ENCODE measurements at places on chromosomes 16 and 17. TPM values are rescaled to one million over a fixed set of nuclear protein-coding genes. Genes with fewer than 3 reads are reported as not detected.

GRCh38 chr16:74201576-74201975 is 95.0 kb upstream of the PSMD7 start:
- no peak overlapping the region for H3K27ac ChIP-seq
- no peaks in the 10 kb centered on the region for H3K4me1 ChIP-seq
- no peaks in the 10 kb centered on the region for H3K36me3 ChIP-seq
- H3K4me3 ChIP-seq = no peak overlapping the region
- H3K27me3 ChIP-seq = no peaks in the 10 kb centered on the region
- DNase-seq = no peak

- peak overlapping the region; percentile 86 for H3K4me3 ChIP-seq
- no peak overlapping the region for H3K27ac ChIP-seq
- H3K27me3 ChIP-seq = peaks cover 29% of the 10 kb centered on the region
- H3K4me1 ChIP-seq = peaks cover 9% of the 10 kb centered on the region
- H3K36me3 ChIP-seq = peaks cover 10% of the 10 kb centered on the region
- no peak for DNase-seq
Observed at GRCh38 chr17:80413771-80414507, 1.0 kb upstream of the ENDOV start.

GRCh38 chr16:49020436-49020835 is 261.2 kb downstream of the CBLN1 start:
- H3K4me1 ChIP-seq = no peaks in the 10 kb centered on the region
- no peaks in the 10 kb centered on the region for H3K27me3 ChIP-seq
- H3K4me3 ChIP-seq = no peak overlapping the region
- H3K27ac ChIP-seq = no peak overlapping the region
- H3K36me3 ChIP-seq = no peaks in the 10 kb centered on the region
- DNase-seq = no peak

- H3K27ac ChIP-seq = no peak overlapping the region
- no peak overlapping the region for H3K4me3 ChIP-seq
- no peaks in the 10 kb centered on the region for H3K4me1 ChIP-seq
- H3K27me3 ChIP-seq = peaks cover 8% of the 10 kb centered on the region
Observed at GRCh38 chr17:34556384-34556783, 23.0 kb upstream of the TMEM132E start.

DNA sequence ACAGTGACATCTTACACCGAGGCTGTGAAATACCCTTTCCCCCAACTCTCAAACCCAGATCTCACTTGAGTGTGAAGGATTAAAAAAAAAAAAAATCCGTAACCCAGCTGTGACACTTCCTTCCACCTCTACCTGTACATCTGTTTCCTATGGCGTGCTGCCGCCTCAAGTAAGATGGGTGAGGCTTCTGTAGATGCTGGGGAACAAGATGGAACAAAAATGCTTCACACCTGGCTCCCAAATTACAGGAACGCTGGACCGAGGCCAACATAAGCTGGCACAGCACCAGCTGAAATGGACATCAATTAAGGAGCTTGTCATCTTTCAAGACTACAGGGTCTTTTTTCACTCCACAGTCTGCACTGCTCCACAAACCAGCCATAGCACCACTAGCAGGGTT is 95.9 kb downstream of the HIC1 start:
- H3K27ac ChIP-seq = no peak overlapping the region
- H3K4me1 ChIP-seq = peaks cover 10% of the 10 kb centered on the region
- peaks cover 51% of the 10 kb centered on the region for H3K36me3 ChIP-seq
- H3K27me3 ChIP-seq = no peaks in the 10 kb centered on the region
- no peak overlapping the region for H3K4me3 ChIP-seq
- DNase-seq = no peak

DNA sequence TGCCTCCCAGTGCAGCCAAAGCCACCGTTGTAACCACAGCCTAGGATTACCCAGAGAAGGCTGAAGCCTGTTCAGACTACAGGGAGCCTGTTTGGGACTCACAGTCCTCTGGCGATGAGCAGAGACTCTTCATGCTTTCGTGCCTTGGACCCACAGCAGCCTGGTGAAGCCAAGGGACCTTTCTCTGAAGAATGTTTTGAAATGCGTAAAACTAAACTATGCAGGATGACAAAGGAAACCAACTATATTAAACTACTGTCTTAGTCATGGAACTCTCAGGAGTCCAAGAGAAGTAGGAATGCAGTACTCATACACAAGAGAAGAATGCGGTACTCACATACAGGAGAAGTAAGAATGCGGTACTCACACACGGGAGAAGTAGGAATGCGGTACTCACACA is 20.9 kb downstream of the ABR start:
- H3K36me3 ChIP-seq = no peaks in the 10 kb centered on the region
- H3K4me3 ChIP-seq = no peak overlapping the region
- H3K27me3 ChIP-seq = no peaks in the 10 kb centered on the region
- H3K27ac ChIP-seq = no peak overlapping the region

DNA sequence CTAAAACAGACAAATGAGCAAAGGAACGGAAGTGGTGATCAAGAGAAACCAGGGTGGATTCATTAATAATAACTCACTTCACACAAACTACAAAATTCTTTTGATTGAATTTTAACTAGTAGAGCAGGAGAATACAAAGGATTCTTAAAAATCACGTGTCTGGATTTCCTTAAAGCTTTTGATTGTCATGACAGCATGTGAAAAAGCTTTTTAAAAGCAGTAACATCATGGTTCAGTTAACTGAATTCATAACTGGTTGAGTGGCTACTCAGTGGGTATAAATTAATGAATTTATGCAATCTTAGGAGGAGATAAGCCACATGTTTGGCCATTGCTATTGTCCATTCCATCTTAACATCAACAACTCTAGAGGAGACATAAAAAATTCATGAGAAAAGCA is 333.2 kb downstream of the SLC39A11 start:
- DNase-seq = no peak
- no peak overlapping the region for H3K4me3 ChIP-seq
- H3K27me3 ChIP-seq = no peaks in the 10 kb centered on the region
- H3K36me3 ChIP-seq = no peaks in the 10 kb centered on the region
- no peak overlapping the region for H3K27ac ChIP-seq

DNA sequence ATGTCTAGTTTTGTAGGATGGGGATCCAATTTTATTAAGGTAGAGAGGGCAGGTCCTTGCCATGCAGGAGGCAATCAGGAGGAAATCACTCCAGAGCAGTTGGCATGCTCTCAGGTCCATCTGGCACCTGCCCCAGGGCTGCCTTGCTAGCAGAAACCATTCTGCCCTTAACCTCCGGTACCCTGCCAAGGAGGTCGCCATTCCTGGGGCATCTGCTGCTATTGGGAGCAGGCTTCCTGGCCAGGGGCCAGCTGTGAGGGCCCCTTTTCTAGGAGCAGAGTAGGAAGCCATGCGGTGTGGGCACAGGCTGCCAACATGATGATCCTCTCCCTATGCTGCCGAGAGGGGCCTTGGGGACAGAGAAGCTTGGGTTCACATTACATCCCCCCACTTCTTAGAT is 47.6 kb upstream of the MGAT5B start:
- no peak for DNase-seq
- peaks cover 7% of the 10 kb centered on the region for H3K4me1 ChIP-seq
- H3K4me3 ChIP-seq = no peak overlapping the region

DNA sequence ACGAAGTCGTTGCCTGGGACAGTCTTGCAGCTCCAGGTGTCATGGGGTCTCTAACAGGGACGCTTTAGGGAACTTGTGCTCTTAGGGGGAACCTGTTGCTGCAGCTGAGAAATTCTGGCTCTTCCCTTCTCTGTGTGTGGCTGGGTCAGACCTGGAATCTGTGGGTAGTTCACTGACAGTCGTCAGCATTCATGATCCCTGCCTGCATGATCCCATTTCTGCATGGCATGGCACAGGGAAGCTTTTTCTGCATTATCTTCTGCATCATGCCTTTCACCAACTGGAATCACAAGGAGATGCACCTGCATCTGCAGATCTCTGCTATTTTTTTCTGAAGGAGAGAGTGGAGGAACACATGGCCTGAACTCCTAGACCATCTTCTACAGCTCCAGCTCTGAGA is 85.6 kb downstream of the SOX9 start:
- no peak overlapping the region for H3K27ac ChIP-seq
- H3K36me3 ChIP-seq = no peaks in the 10 kb centered on the region
- H3K4me1 ChIP-seq = no peaks in the 10 kb centered on the region
- H3K27me3 ChIP-seq = no peaks in the 10 kb centered on the region
- no peak overlapping the region for H3K4me3 ChIP-seq

GGT6 gene
- not detected for total RNA-seq

BAIAP2 gene
- 5.3 TPM for total RNA-seq

GNG13 gene
- not detected for total RNA-seq

RABEP2 gene
- 20.6 TPM for total RNA-seq
